Activated effector memory CD4-positive, alpha-beta T cell treated with anti-CD3 and anti-CD28 coated beads, Interleukin-2, amount 50 U/mL, for 16 hours (primary cell): ENCODE measurements at places on chromosomes 2 and 18.

DNA sequence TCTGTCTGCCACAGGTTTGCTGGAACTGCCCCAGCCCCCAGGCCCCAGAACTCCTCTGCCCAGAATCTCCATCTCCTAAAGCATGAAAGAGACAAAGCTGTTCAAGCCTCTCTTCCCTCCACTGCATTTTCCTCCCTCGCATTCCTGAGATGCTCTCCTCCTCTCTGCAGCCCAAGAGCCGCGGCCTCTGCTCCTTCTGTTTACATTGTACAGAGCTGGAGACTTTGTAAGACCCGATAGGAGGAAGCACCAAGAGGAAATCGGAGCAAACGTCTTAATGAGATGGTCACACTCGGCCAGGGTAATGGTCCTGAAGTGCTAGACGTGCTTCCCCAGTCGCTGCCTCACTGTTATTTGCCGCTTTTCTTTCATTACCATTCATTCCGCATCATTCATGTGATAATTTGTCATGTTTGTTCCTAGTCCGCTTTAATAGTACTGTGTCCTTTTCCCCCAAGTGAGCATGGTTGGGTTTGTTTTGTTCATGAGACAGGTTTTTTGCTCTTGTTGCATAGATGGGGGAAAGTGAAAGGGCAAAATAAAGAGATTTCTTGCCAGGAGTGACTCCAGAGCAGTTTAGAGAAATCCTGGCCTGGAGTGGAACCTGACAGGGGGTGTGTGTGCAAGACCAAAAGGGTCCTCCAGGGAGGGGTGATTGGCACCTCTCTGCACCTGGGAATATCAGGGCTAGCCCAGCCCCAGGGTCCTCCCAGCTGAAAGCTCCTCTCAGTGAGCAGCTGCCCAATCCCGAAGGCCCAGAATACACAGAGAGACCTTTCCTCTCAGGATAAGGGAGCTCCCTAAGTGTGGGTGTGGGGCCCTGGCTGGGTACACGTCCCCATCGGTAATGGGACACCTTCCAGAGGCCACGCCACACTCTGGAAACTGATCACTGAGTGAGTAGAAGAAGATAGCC, 44.9 kb upstream of the ID2 start:
- DNase-seq = no peak

- no peak for DNase-seq
Measured at GRCh38 chr2:233371641-233372040, 17.3 kb downstream of the DGKD start.

DNA sequence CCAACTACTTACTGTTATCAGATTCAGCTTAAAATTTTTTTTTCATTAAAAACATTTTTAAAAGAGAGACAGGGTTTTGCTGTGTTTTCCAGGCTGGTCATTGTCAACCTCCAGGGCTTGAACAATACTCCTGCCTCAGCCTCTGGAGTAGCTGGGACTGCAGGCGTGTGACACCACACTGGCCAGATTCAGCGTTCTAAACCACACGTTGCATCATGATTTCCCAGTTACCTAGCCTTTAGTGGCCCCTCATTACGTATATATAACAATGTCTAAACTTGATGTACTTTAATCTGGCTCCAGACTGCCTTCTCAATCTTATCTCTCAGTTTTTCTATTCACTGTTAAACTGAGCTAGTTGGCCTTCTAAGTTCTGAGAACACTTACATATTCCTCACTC, 89.6 kb downstream of the COMMD1 start:
- no peak for DNase-seq

DNA sequence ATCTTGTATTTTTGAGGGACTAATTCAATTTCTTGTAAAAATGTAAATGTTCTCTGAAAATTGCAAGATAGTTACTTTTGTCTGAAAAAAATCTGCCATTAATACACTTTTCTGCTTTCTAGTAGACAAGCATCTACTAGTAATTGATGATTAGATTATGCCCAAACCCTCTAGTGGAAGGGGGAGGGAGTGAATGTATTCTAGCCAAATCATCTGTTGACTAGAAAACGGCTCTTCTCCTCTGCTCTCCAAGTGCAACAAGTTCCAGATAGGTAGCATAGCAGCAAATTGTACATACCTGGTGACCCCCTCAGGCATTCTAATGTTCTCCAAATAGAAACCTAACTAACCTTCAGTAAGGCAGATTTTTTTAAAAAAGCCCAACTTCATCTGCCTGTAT, 58.6 kb downstream of the RELCH start:
- no peak for DNase-seq

DNA sequence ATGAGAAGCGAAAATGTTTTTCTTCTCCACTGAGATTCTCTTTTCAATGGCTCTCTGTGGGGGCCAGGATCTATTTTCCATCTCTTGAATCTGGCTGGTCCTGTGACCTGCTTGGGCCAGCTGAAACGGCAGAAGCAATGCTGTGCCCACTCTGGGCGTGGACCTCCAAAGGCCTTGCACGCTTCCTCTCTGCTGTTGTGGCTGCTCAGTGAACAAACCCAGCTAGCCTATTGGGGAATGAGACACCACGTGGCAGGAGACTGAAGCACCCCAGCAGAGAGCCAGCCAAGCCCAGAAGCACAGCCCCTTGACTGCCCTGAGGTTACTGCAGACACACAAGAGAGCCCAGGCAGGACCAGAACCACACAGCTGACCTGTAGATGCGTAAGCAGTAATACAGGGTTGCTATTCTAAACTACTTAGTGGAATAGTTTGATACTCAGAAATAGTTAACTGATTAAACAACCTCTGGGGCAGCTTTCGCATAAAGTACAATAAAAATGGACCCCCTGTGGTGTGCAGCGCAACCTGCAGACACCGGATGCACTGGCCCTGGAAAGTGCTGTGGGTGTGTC, 221.7 kb upstream of the SH3BP4 start:
- DNase-seq = no peak

- DNase-seq = no peak
Measured at GRCh38 chr2:161427664-161428587, 11.8 kb downstream of the TBR1 start.

DNA sequence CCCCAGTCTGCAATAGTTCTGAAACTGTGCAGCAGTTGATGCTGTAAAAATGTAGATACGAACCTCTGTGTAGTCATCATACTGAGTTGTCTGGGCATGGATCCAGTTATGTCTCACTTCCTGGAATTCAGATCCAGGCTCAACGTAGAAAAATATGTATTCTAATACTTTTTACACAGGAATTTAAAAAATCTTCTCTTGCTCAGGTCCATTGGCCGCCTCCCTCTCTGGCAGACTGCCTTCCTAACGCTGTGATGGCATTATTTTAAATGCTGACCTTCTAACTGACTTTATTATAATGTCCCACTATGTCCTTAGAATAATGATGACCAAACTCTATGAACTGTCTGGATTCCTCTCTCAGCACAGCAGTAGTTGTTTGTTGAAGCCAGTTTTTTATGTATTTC, 119.6 kb downstream of the FEZ2 start:
- DNase-seq = no peak

GRCh38 chr2:135525786-135526185, 5.2 kb downstream of the ZRANB3 start:
- DNase-seq = no peak

- peak; percentile 48 for DNase-seq
Measured at GRCh38 chr2:236706288-236706687, 136.7 kb downstream of the ACKR3 start.

DNA sequence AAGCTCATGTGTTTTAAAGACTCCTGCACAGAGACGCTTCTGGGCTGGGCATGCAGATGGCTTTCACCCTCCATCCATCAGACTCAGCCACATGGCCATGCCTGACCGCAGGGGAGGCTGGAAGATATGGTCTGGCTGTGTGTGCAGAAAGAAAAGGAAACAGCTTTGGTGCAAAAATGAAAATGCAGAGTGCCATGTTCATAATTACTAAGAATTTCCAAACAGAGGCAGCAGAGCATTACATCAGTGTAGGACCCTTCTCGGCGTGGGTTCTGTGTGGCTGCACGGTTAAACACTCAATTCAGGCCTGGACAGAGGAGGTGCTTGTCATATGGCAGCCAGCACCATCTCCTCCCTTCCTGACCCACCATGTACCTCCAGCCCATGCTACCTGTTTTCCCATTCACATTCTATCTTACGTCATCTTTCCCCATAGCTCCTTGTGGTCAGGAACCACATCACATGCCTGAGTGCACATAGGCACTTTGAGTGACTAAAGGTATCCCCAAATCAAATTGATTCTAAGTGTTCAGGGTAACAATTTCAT, 200.3 kb upstream of the ID2 start:
- peak; percentile 73 for DNase-seq

DNA sequence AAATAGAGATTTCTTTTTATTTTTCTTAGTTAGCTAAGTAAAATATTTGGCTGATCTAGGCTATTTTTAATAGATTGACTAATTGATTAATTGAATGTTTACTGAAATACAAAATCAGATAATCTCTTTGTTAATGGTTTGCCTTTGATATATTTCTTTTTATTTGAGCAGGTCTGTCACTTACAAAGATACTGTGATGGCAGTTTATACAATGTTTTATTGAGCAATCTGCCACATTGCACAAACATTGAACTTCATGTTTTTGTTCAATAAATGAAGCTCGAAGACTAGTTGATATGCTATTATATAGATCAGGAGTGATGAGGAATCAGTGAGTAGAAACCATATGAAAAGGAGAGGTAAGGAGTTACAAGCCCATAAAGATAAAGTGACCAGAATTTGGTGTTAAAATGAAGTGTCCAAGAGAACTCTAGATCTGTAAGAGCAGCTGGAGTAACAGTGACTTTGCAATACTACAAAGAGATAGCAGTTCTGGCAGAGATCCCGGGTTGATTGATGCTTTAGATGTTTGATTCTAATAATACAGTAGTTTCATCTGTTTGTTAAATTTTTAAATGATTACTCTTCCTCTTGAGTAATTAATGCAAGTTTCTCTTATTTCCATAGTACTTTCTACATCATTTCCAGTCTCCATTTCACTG, 574.2 kb downstream of the CCDC85A start:
- DNase-seq = no peak

GRCh38 chr2:98867539-98868309, 68.3 kb downstream of the CRACDL start:
- DNase-seq = no peak

GRCh38 chr2:181738074-181738473, 57.8 kb upstream of the NEUROD1 start:
- no peak for DNase-seq

GRCh38 chr2:108917526-108917925, 71.5 kb downstream of the EDAR start:
- DNase-seq = no peak

GRCh38 chr18:39574897-39575296, 2009.3 kb upstream of the CELF4 start:
- DNase-seq = no peak
